ENCODE measurements at places on chromosomes 2 and 18.
A peak's percentile ranks its signal among the peaks of the same experiment; 100 is the strongest.

DNA sequence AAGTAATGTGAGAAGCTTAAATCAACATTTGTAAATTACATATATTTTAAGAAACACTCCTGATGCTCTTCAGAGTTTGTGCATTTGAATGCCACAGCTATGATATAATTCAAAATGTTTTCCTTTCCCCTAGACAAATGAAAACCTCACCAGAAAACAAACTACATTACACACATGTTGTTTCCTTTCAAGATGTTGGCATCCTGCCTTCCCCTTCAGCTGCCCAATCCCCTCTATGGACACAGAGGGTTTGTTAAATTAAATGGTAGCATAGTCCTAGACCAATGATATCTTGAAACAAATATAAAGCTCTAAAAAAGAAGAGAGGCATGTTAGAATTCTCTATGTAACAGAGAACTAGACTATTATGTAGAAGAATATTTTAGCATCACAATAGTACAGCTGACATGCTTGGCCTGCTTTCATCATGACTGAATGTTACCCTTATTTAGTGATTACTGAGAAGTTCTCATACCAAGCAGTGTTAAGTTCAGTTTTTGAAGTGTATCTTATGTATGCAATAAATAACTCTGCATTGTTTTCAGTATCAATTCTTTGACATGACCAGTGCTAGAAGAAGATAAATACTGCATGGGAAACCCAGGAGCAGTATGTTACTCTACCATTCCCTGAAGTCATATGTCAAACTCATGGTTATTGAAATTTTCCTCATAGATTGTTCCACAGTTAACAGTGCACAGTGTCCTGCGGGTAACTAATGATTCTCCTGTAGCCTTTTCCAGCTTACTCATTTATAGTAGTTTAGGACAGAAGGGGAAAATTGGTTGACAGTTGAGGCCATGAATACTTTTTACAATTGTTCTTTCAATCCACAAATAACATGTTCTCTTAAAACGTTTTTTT is 316.3 kb upstream of the KCNJ3 start:
- DNase-seq, result no peak

DNA sequence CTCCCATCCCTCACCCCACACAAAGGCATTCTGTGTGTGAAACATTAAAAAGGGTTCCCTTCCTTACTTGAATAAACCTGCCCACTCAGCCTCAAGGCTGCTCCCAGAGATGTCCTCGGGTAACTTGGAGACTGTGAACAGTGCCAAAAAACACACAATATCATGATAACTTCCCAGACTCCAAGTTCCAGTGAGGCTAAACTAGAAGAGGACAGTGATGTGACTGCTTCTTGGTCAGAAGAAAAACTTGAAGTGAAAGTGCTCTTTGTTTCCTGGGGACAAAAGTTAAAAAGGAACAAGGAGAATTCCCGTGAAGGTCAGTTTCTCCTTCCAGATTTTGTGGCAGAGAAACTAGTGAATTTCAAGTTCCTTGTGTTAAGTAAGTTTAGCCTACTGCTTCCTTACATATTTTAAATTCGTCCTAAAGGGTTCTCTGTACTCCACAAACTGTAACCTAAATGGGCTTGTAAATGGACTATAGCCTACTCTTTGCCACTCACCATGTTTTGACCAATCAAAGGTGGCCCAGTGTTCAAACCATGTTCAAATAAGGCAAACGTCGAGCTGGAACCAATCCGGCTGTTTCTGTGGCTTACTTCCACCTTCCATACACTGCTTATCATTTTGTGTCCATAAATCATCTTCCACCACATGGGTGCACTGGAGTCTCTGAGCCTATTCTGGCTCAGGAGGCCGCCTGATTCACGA is 20.4 kb downstream of the TPRKB start:
- DNase-seq, result no peak

GRCh38 chr2:220044383-220044782 is 417.0 kb downstream of the SLC4A3 start:
- no peak for DNase-seq

DNA sequence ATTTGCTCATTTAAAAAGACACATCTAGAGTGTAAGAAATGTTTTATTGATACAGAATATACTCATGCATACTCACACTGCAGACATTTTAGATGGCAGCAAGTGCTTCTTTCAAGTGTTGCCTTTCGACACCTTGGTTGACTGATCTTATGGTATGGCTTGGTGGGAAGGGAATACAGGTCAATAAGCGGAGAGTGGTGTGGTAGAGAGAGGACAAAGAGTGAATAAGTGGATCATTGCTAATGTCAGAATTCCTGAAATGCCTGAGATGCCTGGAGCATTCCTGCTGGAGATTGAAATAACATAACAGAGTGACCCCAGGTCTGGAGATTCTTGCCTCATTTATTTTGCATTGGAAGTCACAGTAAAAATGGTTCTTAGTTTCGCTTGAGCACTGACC is 76.7 kb downstream of the RND3 start:
- no peak for DNase-seq

- DNase-seq, result no peak
These were observed 122.3 kb upstream of the DOCK10 start for GRCh38 chr2:225164401-225165050.

DNA sequence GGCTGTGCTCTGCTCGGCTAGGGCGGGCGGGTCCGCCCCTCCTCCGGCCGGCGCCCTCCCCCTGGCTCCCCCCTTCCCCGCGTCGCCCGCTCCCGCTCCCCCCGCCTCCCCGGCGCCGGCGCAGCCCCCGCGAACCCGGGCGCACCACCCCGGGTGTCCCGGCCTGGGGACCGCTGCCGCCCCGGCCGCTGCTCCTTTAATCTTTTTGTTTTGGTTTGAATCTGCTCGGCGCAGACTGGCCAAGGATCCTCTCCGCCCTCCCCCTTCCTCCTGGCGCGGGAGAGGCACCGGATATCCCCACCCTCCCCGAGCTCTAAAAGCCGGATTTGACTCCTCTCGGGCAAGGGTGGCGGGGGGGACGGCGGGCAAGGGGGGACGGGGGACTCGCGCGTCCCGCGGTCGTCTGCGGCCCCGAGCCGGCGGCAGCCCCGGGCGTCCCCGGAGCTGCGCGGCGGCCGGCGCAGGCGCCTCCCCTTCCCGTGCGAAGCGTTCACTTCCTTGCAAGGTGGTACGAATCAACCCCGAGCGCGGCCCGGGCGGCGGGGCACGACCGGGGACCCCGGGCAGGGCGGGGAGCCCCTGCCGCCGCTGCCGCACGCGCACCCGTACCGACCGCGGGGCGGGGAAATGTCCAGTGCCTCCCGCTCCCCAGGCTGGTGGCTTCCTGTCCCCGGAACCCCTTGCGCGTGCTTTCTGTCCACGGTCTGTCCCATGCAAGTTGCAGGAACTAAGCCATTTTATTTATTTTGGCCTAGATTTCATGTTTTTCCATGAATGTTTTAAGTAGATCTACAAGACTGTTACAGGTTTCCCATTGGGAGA is at the start of gene PTGR3:
Gene PTGR3 (minus strand): TSS at position 11 of the 822 bp plus-strand sequence. CDS start 81 bp downstream, outside the sequence.
- DNase-seq, result peak; percentile 53

GRCh38 chr2:152420363-152420762 is 85.4 kb downstream of the FMNL2 start:
- no peak for DNase-seq

All from activated CD4-positive, alpha-beta T cell treated with anti-CD3 and anti-CD28 coated beads, Interleukin-2, amount 50 U/mL, for 24 hours (primary cell).